ENCODE measurements at places on chromosomes 3 and 15.
A peak's percentile ranks its signal among the peaks of the same experiment; 100 is the strongest.

DNA sequence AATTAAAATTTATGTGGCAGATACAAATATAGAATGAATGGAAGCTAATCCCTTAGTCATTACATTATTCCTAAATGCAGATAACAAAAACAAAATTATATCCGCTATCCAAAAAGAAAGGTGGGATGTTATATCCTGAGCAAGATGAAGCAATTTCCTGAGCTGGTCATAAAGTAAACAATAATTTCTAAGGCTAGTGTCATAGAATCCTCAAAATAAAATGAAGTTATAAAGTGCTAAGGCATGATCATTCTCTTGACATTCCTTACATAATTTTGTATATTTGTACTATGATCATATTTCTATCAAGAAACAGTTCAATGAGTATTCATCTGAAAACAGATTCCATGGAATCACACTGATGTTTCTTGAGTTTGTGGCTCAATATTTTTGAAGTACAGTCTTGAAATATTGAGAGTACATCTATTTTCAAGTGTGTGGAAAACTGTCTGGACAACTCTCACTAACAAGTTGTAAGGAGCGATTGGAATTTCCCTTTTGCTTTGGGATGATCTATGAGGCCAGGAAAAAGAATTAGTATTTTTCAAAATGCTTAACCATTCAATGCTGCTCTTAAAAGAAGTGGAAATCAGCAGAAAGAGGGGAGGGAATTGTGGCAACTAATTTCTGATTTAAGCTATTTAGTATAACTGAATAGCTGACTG lies 92.4 kb downstream of the ABI3BP start:
- DNase-seq, result no peak

DNA sequence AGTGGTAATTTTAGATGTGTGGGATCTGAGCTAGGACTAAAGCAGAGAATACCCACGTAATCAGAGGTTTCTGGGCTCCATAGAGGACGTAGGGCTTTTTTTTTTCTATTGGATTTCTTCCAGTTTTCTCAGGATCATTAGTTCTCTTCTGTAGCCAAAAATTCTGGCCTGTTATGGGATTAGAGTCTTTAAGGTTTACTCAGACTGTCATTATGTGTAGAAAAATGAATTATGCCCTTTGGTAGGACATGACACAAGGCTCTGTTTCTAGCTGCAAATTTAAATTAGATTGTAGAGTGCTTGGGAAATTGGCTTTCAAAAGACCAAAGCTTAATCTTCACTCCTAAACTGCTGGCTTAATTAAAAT lies 1.9 kb downstream of the SETD5 start:
- no peak for DNase-seq

GRCh38 chr3:173993299-173993698 lies 595.8 kb downstream of the NLGN1 start:
- DNase-seq, result no peak

DNA sequence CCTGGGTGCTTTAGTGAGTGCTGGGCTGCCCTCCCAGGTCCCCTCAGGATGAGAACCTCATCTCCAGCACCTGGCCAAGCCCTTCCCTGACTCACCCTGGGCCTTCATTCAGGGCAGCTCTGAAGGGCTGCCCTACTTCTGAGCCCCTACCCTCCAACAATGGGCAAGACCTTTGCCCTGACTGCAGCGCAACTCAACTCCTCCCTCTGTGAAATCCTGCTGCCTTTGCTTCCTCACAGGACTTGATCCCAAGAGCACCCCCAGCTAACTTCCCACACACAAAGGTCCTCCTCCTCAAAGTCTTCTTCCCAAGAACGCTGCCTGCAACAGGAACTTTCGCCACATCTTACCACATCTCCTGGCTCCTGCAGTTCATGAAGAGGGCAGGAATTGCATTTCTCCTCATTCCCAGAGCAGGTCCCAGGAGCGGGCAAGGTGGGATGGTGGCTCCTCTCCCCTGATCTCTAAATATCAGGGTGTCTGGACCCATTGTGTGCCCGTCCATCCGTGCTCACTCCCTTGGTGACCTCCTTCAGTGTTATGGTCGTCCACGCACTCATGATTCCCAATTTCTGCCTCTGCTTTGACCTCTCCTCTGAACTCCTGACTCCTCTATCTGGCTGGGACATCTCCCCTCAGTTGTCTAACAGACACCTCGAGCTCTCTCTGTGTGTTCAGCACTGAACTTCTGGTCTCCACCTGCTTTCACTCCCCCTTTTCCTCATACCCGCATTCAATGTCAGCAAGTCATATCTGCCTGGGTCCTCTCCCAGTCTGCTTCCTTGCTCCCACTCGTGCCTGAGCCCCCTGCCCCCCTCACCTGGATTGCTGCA lies 4.5 kb upstream of the SSUH2 start:
- DNase-seq, result no peak

- DNase-seq, result peak; percentile 50
These were observed 461 bp downstream of the PCYT1A start for GRCh38 chr3:196287090-196287439.

GRCh38 chr3:129520960-129521359 lies 7.5 kb upstream of the RHO start:
- no peak for DNase-seq

- no peak for DNase-seq
These were observed 37.1 kb upstream of the RGMA start for GRCh38 chr15:93126148-93126547.

- DNase-seq, result peak; percentile 77
These were observed 532.8 kb downstream of the FOXP1 start for GRCh38 chr3:71050538-71051258.

DNA sequence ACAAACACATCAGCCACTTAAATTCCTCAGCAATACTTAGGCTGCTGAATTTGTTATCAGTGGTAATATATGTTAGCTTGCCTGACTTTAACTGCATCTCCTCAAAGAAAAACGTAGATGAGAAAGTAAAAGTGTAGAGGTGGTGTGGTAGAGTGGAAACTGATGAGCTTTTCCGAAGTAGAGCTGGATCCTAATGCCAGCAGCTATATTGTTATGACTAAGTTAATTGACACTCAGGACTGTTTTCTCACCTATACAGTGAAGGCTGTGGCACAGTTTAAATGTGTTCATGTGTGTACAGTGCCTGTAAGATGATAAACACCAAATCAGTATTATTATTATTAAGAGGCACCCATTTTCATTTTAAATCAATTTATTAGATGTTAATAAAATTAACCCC lies 174.9 kb downstream of the TNIK start:
- peak; percentile 73 for DNase-seq

- DNase-seq, result no peak
These were observed 36.6 kb downstream of the ATP6V1A start for GRCh38 chr3:113783463-113783862.

DNA sequence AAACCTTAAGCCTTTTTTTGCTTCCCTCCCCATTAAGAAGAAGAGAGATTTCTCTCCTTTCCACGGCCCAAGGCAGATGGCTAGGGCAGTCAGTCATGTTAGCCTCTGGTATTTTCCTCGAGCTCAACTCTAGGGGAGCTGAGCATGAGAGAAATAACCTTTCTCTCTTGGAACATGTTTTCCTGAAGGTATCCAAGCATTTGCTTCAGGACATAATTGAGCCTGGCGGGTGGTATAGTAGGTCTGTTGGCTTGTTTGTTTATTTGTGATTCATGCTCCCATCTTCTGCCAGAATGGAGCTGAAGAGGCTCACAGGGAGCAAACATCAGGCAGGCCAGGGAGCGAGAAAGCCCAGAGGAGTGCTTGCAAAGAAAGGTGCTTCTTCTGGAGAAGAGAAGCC lies 102.5 kb downstream of the MESD start:
- DNase-seq, result no peak

DNA sequence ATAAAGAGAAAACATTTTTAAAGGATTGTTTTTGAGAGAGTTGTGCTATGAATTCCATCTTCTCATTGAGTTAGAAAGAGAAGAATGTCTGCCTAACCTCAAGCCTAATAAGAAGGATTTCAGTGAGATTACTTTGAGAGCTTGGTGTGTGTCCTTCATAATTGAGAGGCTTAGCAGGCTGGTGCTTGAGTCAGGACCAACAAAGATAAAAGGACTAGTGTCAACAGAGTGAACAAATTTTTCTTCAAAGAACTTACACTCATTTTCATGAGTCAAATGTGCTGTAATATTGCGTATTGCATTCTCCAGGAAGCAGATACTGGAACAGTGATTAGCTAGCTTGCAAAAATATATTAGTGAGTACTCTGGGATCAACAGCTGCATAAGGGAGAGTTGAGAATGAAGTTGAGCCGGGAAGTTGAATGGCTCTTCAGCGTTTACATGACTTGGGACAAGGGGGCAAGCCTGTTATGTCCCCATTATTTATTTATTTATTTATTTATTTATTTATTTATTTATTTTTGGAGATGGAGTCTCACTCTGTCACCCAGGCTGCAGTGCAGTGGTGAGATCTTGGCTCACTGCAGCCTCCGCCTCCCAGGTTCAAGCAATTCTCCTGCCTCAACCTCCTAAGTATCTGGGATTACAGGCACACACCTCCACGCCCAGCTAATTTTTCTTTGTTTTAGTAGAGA lies 37.5 kb upstream of the SLITRK3 start:
- no peak for DNase-seq

GRCh38 chr3:21234933-21235332 lies 516.1 kb downstream of the ZNF385D start:
- no peak for DNase-seq

DNA sequence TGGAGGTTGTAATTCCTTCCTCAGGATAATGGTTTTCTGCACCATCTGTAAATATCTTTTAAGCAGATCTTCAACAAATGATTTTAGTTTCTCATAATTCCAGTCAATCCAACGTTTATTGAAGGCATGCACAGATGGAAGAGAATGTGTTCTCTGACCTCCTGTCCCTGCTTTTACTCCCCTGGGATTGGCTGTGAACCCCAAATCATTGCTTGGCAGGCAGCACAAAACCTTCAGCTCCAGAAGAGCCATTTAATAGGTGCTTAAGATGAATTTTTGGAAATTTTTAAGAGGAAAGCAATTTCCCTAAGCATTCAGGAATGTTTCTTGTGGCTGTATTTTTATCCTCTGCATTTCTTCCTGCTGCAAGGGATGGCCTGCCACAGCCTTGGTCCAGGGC lies 25.5 kb upstream of the THSD4 start:
- DNase-seq, result no peak

DNA sequence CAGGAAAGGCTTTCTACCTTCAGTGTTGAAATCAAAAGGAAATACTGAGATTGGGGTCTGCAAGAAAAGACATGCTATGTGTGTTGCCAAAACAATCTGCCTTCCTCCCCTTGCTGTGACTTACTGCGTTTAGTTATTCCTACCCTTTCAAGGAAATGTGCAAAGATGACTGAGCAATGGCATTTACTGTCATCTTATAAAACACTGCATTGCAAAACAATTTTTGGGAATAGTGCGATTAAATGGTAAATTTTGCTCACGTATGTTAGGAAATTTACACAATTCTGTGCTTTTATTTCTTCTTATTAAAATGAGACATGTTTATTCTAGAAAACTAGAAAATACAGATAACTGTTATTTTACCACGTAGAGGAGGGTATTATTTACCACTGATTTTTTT lies 45.8 kb downstream of the PDE8A start:
- no peak for DNase-seq

DNA sequence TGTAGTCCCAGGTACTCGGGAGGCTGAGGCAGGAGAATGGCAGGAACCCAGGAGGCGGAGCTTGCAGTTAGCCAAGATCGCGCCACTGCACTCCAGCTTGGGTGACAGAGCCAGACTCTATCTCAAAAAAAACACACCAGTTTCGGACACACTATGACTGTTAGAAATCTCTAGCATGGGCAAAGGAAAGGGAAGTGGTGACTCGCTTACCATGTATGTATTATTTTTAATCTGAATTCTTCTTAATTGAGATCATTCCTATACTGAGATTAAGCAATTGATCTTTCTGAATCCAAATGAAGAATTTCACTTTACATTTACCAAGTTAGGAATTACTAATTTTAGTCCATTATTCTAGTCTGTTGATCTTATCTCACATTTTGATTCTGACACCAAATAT lies 459.2 kb upstream of the ALCAM start:
- no peak for DNase-seq

- no peak for DNase-seq
These were observed 229.8 kb upstream of the PLSCR5 start for GRCh38 chr3:146834917-146835316.

DNA sequence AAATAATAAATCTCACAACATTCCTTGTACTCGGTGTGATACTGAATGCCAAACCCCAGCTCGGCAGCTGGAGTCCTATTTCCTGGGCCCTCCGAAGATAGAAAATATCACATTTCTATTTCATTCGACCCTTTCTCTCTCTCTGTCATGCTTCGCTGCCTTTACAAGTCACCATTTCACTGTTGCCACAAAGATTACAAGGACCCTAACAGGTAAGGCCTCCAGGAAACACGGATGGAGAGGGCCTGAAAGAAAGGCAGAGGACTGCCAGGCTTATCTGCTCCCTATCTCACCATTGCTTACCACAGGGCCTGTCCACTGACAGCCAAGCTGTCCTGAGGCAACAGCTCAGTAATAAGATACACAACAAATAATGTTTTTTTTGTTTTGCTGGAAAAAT lies 376.5 kb downstream of the MECOM start:
- DNase-seq, result no peak

DNA sequence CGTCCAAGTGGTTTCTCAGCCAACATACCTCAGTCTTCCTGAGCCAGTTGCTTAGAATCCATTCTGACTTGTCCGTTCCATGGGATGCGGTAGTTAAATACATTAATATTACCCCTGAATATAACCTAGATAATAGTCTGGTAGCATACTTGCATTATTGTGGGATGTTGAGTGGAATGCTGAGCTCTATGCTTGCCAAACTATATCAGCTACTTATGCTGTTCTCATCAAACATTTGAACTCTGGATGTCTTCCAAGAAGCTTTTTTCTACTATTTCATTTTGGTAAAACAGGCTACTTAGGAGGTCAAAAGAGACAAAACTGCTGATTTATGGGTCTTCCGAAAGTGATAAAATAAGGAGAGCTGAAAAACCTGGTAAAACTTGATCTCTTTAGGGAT lies 429.5 kb downstream of the NAALADL2 start:
- no peak for DNase-seq

DNA sequence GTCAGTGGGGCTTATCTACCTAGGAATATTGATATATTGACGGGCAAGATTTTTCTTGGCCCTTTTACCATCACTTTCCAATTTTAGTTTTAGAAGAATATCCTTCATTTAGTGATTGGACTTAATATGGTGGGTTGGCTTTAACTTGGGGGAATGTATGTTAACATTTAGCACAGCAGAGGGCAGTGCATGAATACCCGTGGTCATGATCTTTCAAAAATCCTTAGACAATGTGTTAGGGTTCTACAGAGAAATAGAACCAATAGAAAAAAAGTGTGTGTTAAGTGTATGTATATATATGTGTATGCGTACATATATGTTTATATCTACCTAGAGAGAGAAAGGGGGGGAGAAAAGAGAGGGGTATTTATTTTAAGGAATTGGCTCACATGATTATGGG lies 36.9 kb downstream of the GPR171 start:
- DNase-seq, result no peak

DNA sequence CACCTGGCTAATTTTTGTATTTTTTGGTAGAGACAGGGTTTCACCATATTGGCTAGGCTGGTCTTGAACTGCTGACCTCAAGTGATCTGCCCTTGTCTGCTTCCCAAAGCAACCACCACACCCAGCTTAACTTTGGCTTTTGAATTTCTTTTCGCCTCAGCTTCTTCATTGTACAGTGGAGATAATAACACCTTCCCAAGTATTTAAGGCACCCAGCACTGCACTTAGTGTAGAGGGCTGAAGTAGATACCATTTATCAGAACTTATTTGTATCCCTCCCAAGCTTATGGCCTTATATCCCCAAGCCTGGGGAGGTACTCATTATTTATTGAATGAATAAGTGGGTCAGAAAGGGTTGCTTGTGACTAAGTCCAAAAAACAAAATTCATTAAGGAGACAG lies 2.3 kb downstream of the SQOR start:
- no peak for DNase-seq

- no peak for DNase-seq
These were observed 19.3 kb downstream of the MBNL1 start for GRCh38 chr3:152287898-152288576.

Measured in activated CD4-positive, alpha-beta T cell treated with anti-CD3 and anti-CD28 coated beads, Interleukin-2, Interleukin-6, amounts not matched to agents 100 ng/mL and 50 ng/mL, durations not matched to agents 16 hours and 8 hours (primary cell).